ENCODE measurements at places on chromosomes 11 and 22.

- DNase-seq = no peak
Measured at GRCh38 chr11:35126879-35127581, 11.9 kb upstream of the CD44 start.

GRCh38 chr22:50247748-50248147 is 2.9 kb upstream of the TUBGCP6 start:
- DNase-seq = no peak

GRCh38 chr11:72969894-72970335 is 155.7 kb downstream of the ATG16L2 start:
- no peak for DNase-seq

DNA sequence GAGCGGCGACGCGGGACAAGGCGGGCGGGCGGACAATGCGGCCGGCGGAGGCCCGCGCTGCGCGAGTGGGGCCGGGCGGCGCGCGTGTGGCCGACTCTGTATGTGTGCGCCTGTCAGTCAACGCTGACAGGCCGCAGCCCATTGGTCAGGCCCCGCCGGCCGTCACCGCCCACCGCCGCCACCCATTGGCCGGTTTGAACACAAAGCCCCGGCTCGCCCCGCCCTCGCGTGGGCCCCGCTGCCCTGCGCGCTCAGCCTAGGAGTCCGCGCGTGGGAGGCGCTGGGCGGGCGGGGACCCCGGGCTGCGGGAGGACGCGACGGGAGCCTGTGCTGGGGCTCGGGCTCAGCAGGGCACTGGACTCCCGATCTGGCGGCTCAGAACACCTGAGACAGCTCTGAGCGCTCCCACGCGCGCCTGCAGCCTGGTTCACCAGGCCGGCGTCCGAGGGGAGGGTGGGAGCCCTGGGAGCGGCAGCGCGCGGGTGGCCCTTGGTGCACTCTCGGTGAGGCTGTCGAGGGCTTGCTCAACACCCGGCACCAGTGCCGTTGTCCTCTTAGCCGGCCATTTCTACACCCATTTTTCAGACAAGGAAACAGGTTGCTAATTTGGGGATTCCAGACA is at the start of gene SUN2:
SUN2 (minus strand) TSS at position 88 of the 622 bp plus-strand sequence. CDS start 3,370 bp downstream, outside the sequence.
- peak; percentile 46 for DNase-seq

GRCh38 chr11:1760351-1761109 is 3.2 kb downstream of the CTSD start:
- no peak for DNase-seq

Measured in cortex of kidney (tissue), 1 donor.